Effector CD8-positive, alpha-beta T cell (primary cell): ENCODE measurements at places on chromosomes 5 and 9.

DNA sequence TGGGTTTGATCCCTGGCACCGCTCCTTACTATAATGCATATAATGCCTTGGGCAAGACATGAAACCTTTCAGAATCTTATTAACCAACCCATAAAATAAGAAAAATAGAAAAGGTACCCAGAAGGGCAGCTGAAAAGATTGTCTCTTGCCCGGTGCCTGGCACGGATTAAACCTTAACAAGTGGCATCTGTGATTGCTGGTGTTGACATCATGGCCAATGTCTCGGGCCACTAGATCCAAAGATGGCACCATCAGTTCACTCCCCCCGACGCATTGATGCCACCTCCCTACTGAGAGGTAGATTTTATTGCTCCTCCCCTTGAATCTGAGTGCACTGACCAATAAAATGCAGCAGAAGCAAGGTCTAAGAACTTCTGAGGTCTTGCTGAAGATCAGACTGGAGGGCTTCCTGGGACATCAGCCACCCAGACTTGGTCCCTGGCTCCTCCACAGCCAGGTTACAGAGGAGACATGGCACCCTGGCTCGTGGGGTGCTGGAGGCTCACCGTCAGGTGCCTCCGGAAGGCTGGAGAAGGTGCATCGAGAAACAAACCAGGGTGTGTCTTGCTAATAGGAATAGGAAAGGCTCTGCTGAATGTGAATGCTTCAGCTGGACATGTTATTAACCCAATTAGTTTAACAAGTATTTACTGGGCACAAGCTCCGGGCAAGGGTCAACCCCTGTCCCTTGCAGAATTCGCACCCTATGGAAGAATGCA is 80.0 kb upstream of the COL5A1 start:
- no peak for DNase-seq

- no peak for DNase-seq
Observed at GRCh38 chr9:81599837-81600236, 89.5 kb downstream of the TLE1 start.

DNA sequence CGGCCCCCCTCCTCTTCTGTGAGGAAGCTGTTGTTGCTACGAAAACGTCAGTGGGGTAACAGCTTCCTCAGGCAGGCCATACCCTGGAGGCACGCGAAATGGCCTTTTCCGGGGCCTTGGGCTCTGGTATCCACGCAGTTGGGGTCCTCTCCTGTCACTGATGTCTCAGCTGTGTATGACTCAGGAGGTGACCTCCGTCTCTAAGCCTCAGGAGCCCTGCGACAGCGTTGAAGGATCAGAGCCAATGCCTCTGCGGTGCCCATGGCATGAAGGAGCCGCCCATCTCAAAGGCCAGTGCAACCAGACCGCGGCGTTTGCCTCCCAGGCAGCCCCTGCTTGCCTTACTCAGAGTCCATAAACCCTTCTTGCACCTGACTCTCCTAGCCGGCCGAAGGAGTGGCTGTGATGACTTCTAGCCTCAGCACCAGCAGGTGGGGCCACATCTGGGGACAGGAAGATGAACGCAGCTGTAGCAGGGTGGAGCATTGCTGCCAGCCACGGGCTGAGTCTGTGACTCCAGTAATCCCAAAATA is 1.0 kb upstream of the MXD3 start:
- no peak for DNase-seq

DNA sequence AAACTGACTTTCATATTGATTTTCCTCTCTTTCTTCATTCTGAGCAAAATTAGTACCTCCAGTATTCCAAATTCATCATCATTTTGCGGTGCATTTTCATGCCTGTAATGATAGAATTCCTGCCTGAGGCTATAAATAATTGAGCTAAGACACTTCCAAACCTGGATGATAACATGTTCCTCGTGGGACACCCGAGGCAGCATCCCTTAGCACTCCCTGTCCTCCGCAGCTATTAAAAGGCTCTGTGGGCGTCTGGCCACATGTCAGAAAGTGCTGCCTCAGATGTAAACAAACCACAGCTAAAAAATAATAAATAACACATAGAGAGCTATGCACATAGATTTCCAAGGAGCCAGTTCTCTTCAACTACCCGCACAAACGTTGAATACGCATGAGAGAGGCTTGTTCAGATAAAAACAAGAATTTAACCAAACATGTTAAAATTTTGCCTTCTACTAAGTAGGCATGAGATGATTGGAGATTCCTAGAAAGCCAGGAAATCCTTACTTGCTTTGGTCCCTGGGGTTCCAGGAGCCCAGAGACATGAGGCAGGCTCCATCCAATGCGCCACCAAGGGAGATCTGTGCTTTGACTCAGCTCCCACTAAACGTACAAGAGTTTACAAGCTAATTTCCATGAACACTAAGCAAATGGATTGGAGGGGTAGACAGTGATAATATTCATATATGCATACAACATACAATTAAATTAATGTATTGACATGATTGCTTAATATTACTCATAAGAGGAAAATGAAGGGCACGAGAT is 82.7 kb downstream of the SHC3 start:
- no peak for DNase-seq

DNA sequence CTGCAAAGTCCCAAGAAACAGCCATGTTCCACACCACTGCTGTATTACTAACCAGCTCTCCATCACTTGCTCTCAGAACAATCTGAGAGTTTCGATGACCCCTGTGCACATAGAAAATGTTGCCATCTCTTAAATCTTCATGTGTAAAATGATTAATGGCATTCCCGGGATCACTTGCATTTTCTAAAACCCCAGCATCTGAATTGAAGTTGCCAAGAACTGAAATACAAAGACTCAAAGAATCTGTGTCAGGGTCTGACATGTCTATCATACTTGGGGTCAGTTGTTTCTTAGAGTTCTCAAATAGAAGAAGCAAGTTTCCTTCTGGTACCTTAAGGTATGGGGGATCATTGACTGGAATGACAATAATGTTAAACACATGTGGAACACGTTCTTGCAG is 115.1 kb downstream of the ESM1 start:
- no peak for DNase-seq

- no peak for DNase-seq
Observed at GRCh38 chr5:92581249-92581648, 999.8 kb downstream of the NR2F1-AS1 start.

GRCh38 chr9:104780796-104781395 is 17.0 kb downstream of the NIPSNAP3B start:
- no peak for DNase-seq

- DNase-seq: no peak
Observed at GRCh38 chr5:34510002-34510401, 146.1 kb upstream of the RAI14 start.

DNA sequence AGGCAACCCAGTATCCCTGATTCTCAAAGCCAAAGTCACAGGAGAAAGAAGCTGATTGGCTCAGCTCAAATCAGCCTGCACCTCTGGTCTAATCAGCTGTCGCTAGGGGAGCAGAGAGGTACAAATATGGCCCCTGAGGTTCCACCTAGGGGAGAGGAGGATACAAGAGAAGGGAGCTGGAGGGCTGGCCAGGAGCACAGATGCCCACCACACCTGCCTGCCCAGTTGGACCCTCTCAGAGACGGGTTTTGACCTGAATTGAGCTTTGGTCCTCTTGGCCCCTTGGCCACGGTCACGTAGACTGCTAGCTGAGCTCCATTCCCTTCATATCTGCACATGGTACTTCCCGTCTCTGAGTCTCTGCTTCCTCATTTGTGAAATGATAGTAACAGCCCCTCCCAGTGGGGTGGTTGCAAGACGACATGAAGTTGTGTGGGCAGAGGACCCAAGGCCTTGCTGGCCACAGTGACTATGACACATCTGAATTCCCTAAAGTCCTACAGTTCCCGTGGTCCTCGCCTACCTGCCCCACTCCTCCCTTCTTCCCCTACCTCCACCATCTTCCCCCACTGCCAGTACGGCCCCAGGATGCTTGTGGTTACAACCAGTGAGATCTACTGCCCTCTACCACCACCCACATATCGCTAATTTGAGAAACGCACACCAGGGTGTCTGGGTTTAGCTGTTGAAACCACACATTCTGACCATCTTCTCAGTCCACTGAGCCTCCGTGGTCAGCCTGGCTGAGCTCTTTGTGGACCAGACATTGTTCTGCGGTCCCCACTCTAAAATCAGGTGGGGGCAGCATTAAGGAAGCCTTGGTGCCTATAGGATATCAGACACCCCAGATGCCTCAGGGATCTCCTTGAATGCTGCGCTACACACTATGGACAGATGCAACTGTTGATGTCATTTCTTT is 60.3 kb upstream of the NEK6 start:
- DNase-seq: no peak
